Heart right ventricle (tissue), 16 donors: ENCODE measurements at places on chromosomes 6 and 20. TPM values are rescaled to one million over a fixed set of nuclear protein-coding genes. Genes with fewer than 3 reads are reported as not detected.

GRCh38 chr6:163335671-163336545 is 78.6 kb upstream of the QKI start:
- peak; percentile 93 for DNase-seq

- DNase-seq: no peak
These were observed 8.8 kb downstream of the SLC22A16 start for GRCh38 chr6:110467566-110468140.

DNA sequence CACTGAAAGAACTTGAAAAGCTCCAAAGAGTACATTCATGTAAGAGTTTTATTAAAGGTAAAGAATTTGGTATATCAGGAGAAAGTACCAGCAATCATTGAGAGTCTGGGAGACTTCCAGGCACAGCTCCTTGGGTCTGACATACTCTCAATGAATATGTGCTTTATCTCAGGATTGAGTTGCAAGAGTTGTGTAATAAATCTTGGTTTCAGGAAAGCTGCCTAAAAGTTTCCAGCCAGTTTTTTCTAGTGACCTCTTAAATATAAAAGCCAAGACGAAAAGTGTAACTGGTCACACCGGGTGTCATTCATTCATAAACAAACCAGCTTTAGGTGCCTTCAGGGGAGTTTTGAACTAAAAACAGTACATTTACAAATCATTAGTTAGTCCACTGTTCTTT is 21.6 kb upstream of the GJA1 start:
- no peak for DNase-seq

The OR12D3 gene
- total RNA-seq: not detected

- no peak for DNase-seq
These were observed 15.3 kb upstream of the ANGPT4 start for GRCh38 chr20:931401-931800.

GRCh38 chr6:36023996-36024795 is at the start of gene SLC26A8:
Gene SLC26A8 (minus strand): TSS chr6:36024641. CDS start chr6:36019707, 4,934 bp downstream.
- no peak for DNase-seq

GRCh38 chr6:65416621-65417020 is 290.4 kb downstream of the EYS start:
- no peak for DNase-seq

GRCh38 chr6:26553635-26554446 is 15.7 kb downstream of the HMGN4 start:
- peak; percentile 78 for DNase-seq

GRCh38 chr6:78844899-78845298 is 22.5 kb upstream of the IRAK1BP1 start:
- no peak for DNase-seq

DNA sequence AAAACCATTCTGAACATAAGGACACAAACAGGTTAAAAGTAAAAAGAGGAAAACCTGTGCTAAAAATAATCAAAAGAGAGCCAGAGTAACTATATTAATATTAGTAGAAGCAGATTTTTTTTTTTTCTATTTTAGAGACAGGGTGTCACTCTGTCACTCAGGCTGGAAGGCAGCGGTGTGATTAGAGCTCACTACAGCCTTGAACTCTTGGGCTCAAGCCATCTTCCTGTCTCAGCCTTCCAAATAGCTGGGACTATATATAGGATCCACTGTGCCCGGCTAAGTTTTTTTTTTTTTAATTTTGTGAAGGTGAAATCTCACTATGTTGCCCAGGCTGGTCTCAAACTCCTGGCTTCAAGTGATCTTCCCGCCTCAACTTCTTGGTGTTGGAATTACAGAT is 33.4 kb upstream of the PLN start:
- DNase-seq: no peak

The SLC22A3 gene
- total RNA-seq: 0.71 TPM

GRCh38 chr6:26071135-26071534 is 16.1 kb upstream of the HFE start:
- no peak for DNase-seq

- no peak for DNase-seq
These were observed 5.8 kb upstream of the TMEM14A start for GRCh38 chr6:52664991-52665686.

DNA sequence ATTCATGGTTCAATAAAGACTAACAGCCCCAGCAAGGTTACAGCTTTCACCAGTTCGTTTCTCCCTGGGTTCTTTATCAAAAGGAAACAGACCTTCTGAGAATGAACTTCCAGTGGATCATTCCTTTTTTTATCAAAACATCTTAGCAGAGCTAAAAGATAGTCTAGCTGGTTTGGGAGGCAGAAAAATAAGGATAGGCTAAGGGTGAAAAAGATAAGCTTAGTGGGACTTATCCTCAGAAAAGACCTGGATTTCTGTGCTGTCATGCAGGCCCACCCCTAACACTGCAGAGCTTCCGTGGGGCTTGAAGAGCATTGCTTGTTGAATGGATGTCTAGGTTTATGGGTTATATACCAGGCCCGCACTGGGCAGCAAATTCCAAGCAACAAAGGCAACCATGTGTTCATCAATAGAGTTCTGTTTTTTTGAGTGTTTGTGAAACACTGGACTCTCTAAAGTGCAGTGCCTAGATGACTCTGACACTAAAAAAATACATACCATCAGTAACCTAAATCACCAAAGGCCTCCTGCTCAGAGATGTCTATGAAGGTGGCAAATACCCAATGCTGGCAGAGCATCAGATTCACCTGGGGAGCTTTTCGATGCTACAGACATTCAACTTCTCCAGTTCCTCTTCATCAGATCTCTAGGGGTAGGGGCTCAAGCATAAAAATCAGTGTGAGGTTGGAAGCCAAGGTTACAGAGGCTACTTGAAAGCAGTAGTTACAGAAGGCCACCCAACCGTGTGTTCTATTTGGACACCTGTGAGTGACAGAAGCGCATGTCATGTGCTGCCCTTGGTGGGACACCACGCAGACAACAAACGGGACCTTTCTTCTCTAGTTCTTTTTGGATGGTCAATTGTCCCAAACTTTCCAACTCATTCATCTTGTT is 53.0 kb downstream of the TNFAIP3 start:
- DNase-seq: no peak

- no peak for DNase-seq
These were observed 8.7 kb downstream of the FNDC11 start for GRCh38 chr20:63562461-63563224.

DNA sequence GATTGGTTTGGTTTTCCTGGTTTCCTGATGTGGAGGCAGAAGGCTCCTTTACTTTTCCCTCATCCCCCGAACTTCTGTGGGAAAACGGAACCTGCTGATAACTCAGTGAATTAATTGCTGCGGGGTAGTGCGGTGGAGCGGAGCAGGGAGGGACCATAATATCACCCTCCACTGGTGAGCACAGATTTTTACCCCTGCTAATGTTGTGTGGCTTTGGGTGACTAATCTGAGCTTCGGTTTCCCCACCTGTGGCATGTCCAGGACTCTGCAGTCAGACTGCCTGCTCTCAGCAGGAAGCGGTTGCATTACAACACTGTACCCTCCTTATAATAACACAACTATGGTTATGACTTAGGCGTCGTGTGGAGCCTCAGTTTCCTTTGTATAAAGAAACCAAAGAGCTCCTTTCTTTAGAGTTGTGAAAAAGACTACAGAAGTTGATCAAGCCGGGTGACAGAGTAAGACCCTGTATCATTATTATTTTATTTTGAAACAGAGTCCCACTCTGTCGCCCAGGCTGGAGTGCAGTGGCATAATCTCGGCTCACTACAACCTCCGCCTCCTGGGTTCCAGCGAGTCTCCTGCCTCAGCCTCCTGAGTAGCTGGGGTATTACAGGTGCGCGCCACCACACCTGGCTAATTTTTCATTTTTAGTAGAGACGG is 2.2 kb upstream of the ID1 start:
- no peak for DNase-seq

The ADAM33 gene
- 13.2 TPM for total RNA-seq

GRCh38 chr6:169568314-169569087 is 133.3 kb downstream of the WDR27 start:
- no peak for DNase-seq

The MUC22 gene
- total RNA-seq: 0.25 TPM
